ENCODE measurements at places on chromosomes 7 and 10. TPM values are rescaled to one million over a fixed set of nuclear protein-coding genes. Genes with fewer than 3 reads are reported as not detected.

DNA sequence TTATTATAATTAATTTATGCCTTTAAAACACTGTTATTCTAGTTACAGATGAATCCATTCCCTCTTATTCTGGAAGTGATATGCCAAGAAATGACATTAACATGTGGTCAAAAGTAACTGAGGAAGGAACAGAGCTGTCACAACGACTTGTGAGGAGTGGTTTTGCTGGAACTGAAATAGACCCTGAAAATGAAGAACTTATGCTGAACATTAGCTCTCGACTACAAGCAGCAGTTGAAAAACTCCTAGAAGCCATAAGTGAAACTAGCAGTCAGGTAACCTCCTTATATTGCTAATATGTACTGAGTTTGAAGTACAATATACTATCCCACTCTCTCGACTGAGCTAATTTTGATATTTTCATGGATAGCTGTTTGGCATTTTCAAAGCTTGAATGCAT is 81.6 kb downstream of the CYP51A1 start:
- DNase-seq: no peak
- H3K27me3 ChIP-seq: no peaks in the 10 kb centered on the region
- H3K27ac ChIP-seq: no peak overlapping the region
- H3K4me1 ChIP-seq: no peaks in the 10 kb centered on the region
- H3K36me3 ChIP-seq: no peaks in the 10 kb centered on the region

GRCh38 chr10:21402606-21403083 is 122.8 kb downstream of the SKIDA1 start:
- H3K27ac ChIP-seq: no peak overlapping the region
- H3K4me3 ChIP-seq: no peak overlapping the region
- DNase-seq: no peak
- no peaks in the 10 kb centered on the region for H3K27me3 ChIP-seq

DNA sequence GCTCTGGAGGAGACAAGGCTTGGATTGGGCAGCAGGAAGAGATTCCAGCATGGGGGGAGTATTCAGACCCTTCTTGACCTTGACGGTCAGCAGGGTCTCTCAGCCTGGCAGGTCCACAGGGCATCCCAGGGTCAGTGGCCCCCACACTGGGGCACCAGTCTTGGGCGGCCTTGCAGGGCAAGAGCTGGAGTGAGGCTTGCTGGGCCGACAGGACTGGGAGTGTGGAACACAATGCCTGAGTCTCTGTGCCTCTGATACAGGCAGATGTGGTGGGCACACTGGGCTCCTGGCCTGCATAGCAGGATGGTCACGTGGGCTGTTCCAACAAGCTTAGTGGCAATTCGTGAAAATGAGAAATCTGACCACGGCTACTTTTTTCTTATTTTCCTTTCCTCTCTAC is 229.7 kb downstream of the TCERG1L start:
- DNase-seq: no peak
- H3K36me3 ChIP-seq: no peaks in the 10 kb centered on the region
- H3K4me3 ChIP-seq: no peak overlapping the region
- H3K27ac ChIP-seq: no peak overlapping the region
- no peaks in the 10 kb centered on the region for H3K27me3 ChIP-seq

GRCh38 chr7:11153694-11154093 is 180.0 kb downstream of the PHF14 start:
- no peak overlapping the region for H3K4me3 ChIP-seq
- no peaks in the 10 kb centered on the region for H3K36me3 ChIP-seq
- H3K27ac ChIP-seq: no peak overlapping the region
- DNase-seq: no peak

GRCh38 chr10:35640474-35640873 is 1.6 kb downstream of the FZD8 start:
- 0 out of 2 replicates have a peak, but pooled peaks cover 3% of the 10 kb centered on the region for H3K4me1 ChIP-seq
- H3K27me3 ChIP-seq: peaks cover 13% of the 10 kb centered on the region
- no peaks in the 10 kb centered on the region for H3K36me3 ChIP-seq
- no peak overlapping the region for H3K4me3 ChIP-seq

DNA sequence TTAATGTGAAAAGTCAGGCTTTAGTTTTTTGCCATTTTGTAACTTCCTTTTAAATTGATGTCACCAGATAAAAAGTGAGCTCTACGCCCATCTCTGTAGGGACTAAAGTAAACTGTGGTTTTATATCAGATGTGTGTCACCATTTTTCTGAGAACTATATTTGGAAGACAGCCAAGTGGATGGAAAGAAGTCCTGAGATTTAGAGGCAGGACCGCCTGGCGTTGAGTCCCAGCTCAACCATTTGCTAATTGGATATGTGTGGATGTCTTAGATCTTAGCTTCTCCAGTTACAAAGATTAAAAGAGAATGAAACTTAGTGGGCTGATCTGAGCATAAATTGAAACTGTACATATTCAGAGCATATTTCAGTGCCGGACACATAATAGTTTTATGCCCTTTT is 691.6 kb upstream of the CELF2 start:
- no peak overlapping the region for H3K4me3 ChIP-seq
- no peak for DNase-seq
- no peaks in the 10 kb centered on the region for H3K36me3 ChIP-seq
- H3K4me1 ChIP-seq: no peaks in the 10 kb centered on the region

DNA sequence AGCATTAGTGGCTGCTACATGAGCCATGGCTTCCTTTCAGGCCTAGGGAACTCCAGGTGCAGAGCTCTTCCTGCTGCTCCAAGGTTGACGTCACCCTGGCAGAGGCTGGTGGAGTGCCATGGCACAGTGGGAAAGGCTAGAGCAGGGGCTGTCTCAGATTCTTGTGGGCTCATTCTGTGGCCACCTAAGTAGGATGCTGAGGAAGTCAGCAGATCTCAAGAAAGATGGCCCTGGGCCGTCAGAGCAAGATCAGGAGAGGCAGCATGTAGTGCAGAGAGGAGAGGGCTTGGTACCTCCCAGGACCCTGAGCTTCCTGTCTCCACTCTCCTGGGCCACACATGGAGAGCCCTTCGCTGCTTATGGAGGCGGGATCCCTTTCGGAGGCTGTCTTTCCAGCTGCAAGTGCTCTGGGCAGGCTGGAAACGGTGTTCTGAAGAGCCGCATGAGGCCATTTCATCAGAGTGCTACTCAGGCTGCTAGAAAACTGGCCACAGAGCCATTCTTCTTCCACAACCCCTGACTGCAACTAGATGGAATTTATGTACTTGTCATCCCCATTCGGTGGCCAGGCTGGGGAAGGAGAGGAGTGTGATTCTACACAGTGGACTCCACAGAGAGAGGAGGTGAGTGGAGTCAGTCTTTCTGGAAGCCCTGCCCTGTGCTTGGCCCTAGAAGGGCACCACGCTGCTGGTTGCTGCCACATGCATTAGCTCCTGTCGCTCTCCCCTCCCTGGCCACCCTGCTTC is 304.2 kb downstream of the RPS24 start:
- no peak for DNase-seq
- H3K27me3 ChIP-seq: no peaks in the 10 kb centered on the region
- no peak overlapping the region for H3K4me3 ChIP-seq
- H3K4me1 ChIP-seq: no peaks in the 10 kb centered on the region
- no peaks in the 10 kb centered on the region for H3K36me3 ChIP-seq
- H3K27ac ChIP-seq: no peak overlapping the region

GRCh38 chr10:124691002-124691401 is 53.2 kb downstream of the FAM53B start:
- H3K4me1 ChIP-seq: peaks cover 56% of the 10 kb centered on the region
- H3K27ac ChIP-seq: no peak overlapping the region
- H3K27me3 ChIP-seq: no peaks in the 10 kb centered on the region
- no peak for DNase-seq

DNA sequence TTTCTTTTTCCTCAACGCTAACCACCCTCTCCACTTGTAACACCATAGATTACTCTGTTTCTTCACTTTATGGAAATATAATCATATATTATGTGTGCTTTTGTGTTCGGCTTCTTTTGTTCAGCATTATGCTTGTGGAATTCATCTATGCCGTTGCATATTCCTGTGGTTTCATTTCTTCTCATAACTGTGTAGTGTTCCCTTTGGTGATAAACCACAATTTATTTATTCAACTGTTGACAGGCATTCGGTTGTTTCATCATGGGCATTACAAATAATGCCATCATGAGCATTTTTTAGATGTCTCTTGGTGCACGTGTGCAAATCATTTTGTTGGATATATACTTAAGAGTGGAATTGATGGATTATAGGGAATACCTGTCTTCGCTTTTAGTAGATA is 12.1 kb downstream of the AVL9 start:
- H3K27me3 ChIP-seq: no peaks in the 10 kb centered on the region
- H3K36me3 ChIP-seq: no peaks in the 10 kb centered on the region
- H3K4me1 ChIP-seq: peaks cover 10% of the 10 kb centered on the region
- no peak overlapping the region for H3K4me3 ChIP-seq

DNA sequence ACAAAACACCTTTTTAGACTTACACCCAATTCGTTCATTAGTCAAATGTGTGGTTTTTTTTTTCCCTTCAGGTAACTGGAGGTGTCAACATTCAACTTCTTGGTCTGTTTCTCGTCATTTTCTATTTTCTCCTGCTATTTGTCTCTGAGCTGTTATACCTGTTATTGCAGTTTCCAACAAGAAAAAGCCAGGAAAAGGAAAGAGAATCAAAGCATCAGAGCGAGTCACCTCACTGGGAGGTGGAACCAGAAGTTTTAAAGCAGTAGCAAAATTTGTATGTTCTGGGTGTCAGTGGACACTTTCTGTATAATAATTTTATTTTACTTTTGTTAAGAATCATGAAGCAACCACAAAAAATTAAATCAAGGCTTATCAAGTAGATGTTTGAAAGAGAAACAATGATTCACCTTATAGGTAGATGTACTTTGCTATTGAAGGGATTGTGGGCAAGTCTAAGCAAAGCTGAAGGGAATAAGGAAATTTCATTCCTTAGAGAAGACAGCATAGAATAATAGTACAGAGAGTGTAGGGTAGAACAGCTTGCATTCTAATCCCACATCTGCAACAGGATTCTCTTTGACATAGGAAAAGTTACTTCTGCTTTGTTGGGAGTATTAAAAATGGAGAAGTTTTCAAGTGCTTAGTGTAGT is 675.8 kb downstream of the PCDH15 start:
- no peak for DNase-seq
- H3K36me3 ChIP-seq: no peaks in the 10 kb centered on the region
- no peaks in the 10 kb centered on the region for H3K4me1 ChIP-seq

DNA sequence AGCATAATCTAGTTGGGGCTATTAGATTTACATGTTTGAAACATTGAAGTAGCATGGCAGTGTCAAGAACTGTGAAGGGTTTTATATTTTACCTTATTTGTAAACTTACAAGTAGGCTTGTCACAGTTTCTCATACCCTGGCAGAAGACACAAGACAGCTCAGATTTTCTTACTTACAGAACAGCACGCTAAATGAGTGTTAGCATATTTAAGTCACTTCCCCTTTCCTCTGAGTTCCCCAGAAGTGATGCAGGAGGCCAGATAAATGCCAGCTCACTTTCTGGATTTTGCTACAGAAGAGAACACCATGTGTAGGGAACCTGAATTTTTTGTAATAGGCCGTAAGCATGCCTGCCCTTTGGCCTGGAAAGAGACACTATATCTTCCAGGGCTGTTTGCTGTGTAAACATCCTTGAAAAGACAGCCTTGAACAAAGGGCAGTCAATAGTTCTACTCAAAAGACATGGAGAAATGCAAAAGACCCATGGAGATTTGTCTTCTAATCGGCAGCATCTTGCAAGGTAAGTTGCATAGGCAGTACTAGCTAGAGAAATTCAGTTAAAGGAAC is 279.1 kb downstream of the PHF14 start:
- no peak overlapping the region for H3K27ac ChIP-seq
- no peaks in the 10 kb centered on the region for H3K4me1 ChIP-seq
- no peak for DNase-seq
- no peaks in the 10 kb centered on the region for H3K36me3 ChIP-seq
- no peaks in the 10 kb centered on the region for H3K27me3 ChIP-seq

DNA sequence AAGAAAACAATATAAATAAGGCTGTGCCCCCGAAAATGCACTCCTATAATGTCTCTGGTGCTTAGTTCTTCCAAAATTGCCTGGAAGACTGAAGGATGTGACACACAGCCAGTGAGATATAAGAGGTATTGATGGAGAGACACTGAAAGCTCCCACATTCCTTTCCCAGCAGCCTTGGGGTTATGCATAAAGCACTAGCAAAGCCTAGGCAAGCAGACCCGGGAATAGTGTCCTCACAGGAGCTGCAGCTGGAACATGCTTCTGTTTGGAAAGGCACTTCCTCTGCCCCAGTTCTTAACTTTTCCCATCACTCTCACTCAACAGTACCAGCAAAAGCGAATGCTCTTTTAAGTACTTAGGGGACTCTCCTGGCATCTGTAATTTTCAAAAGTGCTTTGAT is 178.0 kb downstream of the AMPH start:
- no peaks in the 10 kb centered on the region for H3K36me3 ChIP-seq
- H3K27me3 ChIP-seq: no peaks in the 10 kb centered on the region
- H3K4me1 ChIP-seq: no peaks in the 10 kb centered on the region
- DNase-seq: no peak
- no peak overlapping the region for H3K27ac ChIP-seq

GRCh38 chr10:119413093-119413453 is 129.4 kb downstream of the RGS10 start:
- no peak overlapping the region for H3K4me3 ChIP-seq
- H3K36me3 ChIP-seq: no peaks in the 10 kb centered on the region
- no peak for DNase-seq
- H3K4me1 ChIP-seq: no peaks in the 10 kb centered on the region

DNA sequence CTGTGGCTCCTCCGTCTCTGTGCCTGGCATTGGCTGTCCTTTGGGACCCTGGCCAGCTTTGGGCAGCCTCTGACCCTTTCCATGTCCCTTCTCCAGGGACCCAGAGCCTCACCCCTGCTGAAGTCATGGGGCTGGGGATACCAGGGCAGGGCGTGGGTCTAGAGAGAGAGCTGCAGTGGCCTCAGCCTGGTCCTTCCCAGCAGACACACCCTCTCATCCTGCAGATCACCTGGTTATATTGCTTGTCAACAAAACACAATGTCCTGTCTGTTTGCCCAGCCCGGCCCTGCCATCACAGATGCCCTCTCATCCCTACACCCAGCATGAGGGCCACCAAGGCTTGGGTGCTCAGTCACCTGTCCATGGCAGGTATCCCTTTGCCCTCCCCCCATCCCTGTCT is 1.8 kb downstream of the MUC17 start:
- DNase-seq: no peak
- H3K36me3 ChIP-seq: no peaks in the 10 kb centered on the region
- no peak overlapping the region for H3K27ac ChIP-seq
- no peaks in the 10 kb centered on the region for H3K27me3 ChIP-seq
- H3K4me1 ChIP-seq: peaks cover 13% of the 10 kb centered on the region

- no peak overlapping the region for H3K4me3 ChIP-seq
- peaks cover 2% of the 10 kb centered on the region for H3K36me3 ChIP-seq
- DNase-seq: no peak
- no peak overlapping the region for H3K27ac ChIP-seq
- H3K4me1 ChIP-seq: peaks cover 3% of the 10 kb centered on the region
These were observed 991 bp downstream of the SEMA4G start for GRCh38 chr10:100970076-100970913.

GRCh38 chr7:41889040-41889439 is 186.2 kb upstream of the INHBA start:
- peaks cover 10% of the 10 kb centered on the region for H3K4me1 ChIP-seq
- H3K4me3 ChIP-seq: no peak overlapping the region
- H3K27ac ChIP-seq: no peak overlapping the region
- H3K36me3 ChIP-seq: no peaks in the 10 kb centered on the region

The PNLIP gene
- 2.4 TPM for total RNA-seq

The ADAM12 gene
- total RNA-seq: not detected

All from GM12878 (cell line).